ENCODE measurements at places on chromosomes 2 and 18.

- no peak for DNase-seq
These were observed at the start of gene SNED1 for GRCh38 chr2:240997856-240998705. Gene SNED1, plus strand, starts transcription at chr2:240998618. Its CDS starts 220 bp downstream, at chr2:240998838.

DNA sequence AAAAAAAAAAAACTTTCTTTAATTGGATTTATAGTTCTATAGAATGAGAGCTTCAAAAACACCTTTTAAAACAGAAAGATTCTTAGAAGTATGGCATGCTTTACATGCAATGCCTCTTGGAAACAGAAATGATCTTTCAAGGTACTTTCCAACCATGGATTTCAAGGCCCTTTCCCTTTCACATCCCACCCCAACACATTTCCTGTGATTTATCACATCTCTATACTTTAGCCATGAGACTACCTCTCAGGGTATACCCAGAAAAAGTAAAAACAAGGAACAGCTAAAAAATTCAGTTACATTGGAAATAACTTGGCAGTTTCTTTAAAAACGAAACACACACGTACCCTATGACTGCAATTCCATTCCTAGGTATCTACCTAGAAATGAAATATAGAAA lies 15.2 kb downstream of the RNU4ATAC start:
- DNase-seq: no peak

DNA sequence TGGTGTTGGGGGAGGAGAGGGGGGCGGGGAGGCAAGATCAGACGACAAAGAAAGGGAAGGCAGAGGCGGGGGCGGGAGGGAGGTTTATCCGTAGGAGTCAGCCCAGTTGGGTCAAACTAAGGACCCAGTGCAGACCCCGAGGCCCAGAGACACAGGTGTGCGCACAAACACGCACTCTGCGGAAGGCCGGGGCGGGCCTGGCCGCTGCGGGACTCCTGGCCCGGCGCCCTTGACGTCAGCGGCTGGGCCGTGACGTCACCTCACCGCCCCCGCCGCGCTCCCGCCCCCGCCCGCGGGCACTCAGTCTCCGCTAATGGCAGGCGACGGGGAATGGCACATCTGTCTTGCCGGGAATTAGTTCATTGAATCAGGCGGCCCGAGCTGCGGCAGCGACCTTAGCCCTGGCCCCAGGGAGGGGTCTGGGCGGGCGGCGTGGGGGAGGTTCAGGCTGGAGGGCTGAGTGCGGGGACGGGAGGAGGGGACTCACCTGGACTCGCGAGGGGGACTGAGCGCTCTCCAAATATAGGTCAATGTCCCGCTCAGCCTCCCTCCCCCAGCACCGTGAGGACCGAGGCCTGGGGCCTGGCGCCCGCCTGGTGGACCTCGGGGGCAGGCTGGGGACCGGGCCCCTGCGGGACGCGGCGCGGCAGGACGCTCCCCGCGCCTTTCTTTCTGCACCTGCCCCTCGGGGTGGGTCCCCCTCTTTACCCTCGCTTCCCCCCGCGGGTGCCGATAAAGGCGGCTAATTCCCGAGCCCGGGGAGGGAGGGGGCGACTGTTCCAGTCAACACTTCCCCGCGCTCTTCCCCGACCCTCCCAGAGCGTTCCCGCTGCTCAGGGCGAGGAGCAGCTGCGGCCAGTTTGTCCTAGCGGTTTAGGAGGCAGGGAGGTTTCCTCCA lies 15.5 kb upstream of the ECEL1 start:
- DNase-seq: no peak

DNA sequence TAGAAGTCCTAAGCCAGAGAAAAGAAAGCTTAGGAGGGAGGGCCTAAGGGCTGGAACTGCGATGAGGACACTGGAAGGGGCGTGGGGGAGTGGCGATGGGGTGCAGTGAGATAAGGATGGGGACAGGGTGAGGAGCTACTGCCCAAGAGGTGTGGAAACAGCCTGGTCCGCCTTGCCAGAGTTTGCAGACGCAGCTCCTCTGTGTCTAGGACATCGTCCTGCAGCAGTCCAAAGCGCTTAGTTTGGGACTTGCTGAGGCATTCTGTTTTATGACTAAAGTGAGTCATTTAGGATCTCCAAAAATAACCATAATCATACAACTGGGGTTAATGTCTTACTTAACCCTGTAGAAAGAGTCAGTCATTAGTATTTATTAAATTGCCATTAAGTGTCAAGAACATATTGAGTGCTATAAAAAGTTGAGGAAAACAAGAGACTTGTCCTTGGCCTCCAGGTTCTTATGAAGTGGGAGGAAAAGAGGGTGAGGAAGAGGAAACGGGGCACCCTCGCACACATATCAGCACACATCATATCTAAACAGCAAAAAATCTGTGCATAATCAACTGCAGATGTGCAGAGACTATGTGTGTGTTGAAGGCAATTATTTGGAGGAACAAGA lies 74.8 kb downstream of the CDK15 start:
- DNase-seq: no peak

GRCh38 chr2:23231865-23232264 lies 153.1 kb upstream of the KLHL29 start:
- DNase-seq: no peak

- DNase-seq: no peak
These were observed 23.6 kb downstream of the MPPE1 start for GRCh38 chr18:11884396-11885030.

DNA sequence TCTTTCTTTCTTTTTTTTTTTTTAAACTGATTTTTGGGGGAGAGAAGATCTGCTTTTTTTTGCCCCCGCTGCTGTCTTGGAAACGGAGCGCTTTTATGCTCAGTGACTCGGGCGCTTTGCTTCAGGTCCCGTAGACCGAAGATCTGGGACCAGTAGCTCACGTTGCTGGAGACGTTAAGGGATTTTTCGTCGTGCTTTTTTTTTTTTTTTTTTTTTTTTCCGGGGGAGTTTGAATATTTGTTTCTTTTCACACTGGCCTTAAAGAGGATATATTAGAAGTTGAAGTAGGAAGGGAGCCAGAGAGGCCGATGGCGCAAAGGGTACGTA lies 587 bp downstream of the MEIS1 start:
- no peak for DNase-seq

- DNase-seq: no peak
These were observed 10.3 kb upstream of the ATOH8 start for GRCh38 chr2:85743304-85743978.

GRCh38 chr2:13504808-13505207 lies 788.1 kb downstream of the TRIB2 start:
- DNase-seq: no peak

DNA sequence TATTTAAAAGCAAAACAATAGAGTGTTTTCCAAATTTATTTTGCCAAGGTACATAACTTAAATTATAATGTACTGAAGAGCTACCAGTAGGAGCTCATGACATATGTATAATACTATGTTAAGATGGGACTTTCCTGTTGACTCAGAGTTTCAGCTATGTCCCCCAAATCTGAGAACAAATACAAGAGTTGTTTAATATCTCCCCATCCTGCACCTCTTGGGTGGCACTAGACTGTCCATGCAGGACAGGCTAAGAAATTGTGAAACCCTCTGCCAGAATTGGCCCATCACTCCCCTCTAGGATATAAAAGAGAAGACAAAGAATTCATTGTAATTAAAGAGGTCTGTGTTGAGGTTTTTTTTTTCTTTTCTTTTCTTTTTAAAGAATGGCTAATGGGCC lies 21.7 kb upstream of the CTAGE1 start:
- DNase-seq: no peak

GRCh38 chr2:152606941-152607340 lies 110.3 kb downstream of the PRPF40A start:
- no peak for DNase-seq

GRCh38 chr2:238279324-238279682 lies 9.1 kb downstream of the PER2 start:
- no peak for DNase-seq

DNA sequence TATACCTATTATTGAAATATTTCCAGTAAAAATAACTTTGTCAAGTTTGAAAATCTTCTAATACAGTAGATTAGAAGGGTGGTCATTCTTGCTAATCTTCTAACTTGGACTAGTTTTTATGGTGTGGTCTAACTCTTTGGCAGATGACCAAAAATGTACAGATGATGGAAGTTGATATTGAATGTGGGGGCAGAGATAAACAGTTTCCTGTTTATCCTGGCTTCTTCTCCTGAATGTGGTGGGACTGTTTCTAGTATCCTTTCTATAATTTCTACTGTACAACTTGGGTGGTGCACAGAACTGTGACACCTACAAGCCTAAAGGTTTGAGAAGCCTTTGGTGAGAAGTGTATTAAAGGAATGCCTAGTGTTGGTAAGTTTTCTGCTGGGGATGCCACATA lies 178.7 kb downstream of the PDE11A start:
- DNase-seq: no peak

GRCh38 chr18:52343731-52344340 lies 3.8 kb downstream of the DCC start:
- no peak for DNase-seq

- no peak for DNase-seq
These were observed 153.0 kb downstream of the ZEB2 start for GRCh38 chr2:144366825-144367429.

- DNase-seq: no peak
These were observed 152.5 kb downstream of the CYP26B1 start for GRCh38 chr2:71995067-71995665.

DNA sequence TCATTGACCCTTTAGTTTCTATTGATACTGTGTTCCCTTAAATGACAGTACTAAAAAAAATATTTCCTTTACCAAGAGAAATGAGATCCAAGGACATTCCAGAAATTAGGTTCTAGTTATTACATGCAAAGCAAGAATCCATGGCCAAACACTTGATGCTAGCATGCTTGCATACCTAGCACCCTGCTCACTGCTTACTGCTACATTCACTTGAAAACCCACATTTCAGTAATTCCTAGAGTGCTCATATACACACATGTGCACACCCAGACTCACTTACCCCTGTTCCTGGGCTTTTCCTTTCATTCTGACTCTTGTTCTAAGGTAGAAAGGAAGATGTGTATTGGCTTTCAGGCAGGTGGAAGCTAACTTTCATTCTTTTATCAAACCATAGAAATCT lies 395.9 kb downstream of the THSD7B start:
- DNase-seq: no peak

DNA sequence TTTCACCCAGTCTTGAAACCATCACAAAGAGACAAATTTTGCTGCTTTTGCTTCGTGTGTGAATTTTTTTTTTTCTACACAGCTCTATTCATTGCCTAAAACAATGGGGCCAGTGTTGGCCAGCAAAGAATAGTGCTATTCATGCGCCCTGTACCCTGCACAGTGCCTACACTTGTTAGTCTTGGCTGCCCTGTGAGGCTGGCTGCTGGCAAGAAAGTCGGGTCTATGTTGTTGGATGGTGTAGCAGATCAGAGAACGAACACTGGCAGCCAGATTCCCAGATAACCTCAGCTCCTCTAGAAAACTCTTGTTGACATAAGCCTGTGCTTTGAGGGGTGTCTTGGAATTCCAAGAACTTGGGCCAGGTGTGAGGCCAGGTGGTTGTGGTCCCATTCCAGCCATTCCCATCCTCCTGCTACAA lies 455.7 kb upstream of the TCF4 start:
- DNase-seq: no peak

- DNase-seq: no peak
These were observed 175.0 kb upstream of the CYRIA start for GRCh38 chr2:16840496-16841172.

DNA sequence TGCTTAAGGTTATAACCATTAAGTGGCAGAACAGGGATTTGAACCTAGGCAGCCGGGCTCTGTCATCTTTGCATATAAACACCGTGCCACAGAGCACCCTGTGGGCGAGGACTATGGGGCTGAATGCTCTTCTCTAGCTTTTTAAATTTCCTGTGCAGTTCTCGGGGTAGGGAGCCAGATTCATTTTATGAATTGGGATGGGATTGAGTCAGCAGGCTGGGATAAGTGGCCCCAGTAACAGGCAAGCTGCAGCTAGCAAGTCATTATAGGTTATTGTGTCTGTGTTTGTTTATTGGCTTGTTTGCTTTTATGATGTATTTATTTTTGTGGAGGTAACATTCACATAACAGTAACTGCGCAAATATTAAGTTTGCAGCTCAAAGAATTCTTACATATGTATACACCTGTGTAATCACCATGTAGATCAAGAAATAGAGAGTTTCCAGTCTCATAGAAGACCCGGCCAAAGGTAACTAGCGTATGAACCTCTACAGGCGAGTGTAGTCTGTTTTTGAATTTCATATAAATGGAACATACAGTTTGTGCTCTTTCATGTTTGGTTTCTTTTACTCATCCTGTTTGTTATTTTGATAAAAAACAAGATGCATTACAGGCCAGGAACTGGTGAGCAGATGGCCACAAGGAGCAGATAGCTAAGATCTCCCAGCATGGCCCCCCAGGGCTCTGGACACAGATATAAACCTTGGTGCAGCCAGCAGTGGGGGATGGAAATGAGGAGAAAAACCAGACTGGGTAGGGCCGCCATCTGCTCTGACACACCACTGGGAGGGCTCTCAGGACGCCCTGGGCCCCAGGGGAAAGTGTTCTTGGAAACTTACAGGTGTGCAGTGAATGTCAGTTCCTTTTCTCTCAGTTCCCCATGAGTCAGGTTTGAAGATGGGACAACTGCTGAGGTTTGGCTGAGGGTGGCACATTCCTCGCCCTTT lies 49.2 kb upstream of the GPR155 start:
- no peak for DNase-seq

DNA sequence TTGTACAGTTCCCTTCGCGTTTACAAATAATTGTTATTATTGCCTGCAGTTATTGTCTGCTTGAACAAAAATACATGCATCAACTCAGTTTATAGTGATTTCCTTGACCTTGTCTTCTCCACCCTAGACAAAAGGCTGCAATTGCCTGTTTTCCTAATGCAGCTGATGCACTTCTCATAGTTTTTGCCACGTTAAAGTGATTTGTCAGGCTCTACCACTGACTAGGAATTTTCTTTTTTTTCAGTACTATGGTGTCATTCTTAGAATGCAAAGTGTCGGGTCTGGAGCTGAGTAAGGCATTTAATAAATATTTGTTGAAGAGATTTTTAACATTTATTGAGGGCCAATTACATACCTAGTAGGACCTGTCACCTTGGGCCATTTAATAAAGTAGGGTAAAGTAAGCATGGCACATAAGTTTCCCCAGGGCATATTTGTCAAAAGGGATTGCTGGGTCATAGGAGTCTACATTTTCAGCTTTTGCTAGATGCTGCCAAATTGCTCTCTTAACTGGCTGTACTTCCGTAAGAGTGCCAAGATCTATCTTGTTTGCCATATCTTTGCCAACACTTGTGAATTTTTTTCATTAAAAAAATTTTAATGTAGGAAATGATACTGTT lies 24.1 kb downstream of the ACSL3 start:
- DNase-seq: no peak

All from esophagus squamous epithelium (tissue), 5 donors.